ENCODE measurements at places on chromosomes 2 and 18.

DNA sequence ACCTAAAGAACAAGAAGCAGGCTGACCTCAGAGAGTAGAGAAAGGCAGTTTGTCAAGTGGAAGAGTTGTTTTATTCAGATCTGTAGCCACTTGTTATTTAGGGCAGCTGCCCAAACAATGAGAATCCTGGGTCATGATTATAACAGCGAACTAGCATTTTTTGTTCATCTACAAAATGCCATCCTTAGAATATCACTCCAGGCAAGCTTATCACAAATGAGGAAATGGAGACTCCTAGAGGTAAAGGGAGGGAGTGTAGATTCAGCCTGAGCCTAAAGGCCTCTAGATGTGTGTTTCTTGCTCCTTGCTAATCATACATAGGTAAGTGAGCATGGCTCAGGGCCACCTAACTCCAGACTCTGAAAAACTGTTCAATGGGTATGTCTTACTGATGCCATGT lies 126.1 kb downstream of the HNMT start:
- no peak for DNase-seq

DNA sequence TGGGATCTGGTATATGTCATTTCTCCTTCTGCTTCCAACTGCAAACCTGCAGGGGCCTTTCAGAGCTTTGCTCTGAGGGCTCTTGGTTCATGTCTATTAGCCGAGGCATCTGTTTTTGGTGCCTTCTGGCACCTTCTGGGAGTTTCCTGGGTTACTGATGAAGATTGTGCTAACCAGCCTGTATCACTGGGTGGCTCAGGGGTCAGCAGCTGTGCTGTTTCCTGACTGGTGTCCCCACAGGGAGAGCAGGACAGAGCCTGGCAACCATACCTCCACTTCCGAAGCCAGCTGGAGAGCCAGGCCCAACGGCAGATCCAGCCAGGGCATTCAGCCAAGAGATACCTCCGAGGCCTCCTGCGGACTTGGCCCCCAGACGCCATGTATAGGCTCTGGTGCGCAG lies 17.5 kb downstream of the KIAA2012 start:
- DNase-seq: no peak

GRCh38 chr2:136324966-136325365 lies 207.0 kb upstream of the CXCR4 start:
- no peak for DNase-seq

GRCh38 chr2:241138471-241138870 lies 10.8 kb downstream of the PASK start:
- DNase-seq: no peak

GRCh38 chr2:239595726-239596125 lies 194.9 kb upstream of the HDAC4 start:
- DNase-seq: no peak

DNA sequence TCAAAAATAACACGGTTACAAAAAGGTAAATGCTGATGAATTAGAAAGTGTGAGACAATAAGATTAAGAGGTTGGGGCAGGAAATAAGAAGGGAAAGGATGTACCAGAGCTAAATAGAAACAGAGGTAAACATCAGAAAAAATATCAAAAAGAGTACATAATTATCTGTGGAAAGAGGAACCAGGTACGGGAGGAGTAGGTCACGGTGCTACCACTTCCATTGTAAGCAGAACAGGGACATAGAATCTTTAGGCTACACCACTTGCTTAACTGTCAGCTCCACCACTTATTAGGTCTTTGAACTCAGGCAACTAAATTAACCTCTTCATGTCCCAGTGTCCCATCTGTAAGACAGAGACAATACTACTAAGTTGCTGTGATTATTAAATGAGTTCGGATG lies 350.3 kb downstream of the LRATD1 start:
- DNase-seq: no peak

GRCh38 chr18:57697426-57697825 lies 75.8 kb upstream of the NARS1 start:
- DNase-seq: no peak

DNA sequence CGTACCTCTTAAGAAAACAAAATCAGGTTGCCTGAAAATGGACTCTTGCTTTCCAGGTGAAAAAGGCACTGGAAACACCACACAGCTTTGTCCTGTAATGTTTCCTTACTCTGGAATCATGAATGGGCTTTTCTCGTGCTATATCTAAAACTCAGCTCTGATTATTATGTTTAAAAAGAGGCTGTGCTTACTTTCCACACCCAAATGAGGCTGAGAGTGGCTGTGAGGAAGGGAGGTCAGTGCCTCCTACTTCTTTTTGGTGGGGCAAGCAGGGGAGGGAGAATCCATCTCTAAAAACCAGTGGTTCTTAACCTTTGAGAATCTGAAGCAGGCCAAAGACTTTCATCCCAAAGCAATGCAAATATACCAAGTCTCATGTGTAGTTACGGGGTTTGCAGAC lies 148.6 kb downstream of the FAM210A start:
- DNase-seq: no peak

- no peak for DNase-seq
Measured at GRCh38 chr2:19051203-19051831, 307.1 kb downstream of the OSR1 start.

DNA sequence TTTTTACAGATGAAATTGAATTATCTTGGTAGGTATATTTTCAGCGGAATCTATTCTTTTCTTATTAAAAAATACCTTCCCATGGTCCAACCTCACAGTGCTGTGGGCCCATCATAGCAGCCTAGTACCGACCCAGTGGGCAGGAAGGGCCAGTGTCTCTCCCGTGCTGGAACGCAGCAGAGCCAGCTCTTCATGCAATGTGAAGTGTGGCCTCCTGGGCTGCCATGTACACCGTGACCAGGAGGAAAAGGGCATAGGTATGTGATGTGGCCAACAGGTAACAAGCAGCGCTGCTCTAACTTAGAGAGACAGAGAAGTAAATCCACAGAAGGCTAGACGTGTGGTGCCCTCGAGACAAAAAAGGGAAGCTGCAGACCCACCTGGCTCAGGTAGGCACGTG lies 221.1 kb upstream of the SALL3 start:
- no peak for DNase-seq

- DNase-seq: no peak
Measured at GRCh38 chr2:215022418-215022817, 116.0 kb downstream of the ABCA12 start.

DNA sequence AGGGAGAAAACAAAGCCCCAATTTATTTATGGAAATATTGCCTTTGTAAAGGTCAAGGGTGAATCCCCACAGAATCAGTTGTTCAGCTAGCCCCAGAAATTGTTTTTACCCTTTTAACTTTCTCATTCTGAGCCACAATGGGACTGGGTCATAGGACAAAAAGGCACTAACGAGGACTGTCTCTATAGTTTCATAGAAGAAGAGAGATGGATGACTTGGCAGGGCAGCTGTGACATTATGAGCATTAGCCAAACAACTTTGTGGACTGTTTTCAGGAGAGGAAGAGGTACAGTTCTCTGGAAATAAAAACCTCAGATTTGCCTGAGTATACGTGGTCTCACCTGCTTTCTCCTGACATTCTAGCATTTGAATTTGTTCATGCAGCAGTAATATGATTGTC lies 1155.8 kb upstream of the CHAC2 start:
- no peak for DNase-seq
